Stimulated activated CD8-positive, alpha-beta memory T cell treated with anti-CD3 and anti-CD28 coated beads, Interleukin-15, amount 100 ng/mL, for 24 hours (primary cell): ENCODE measurements at places on chromosomes 4 and X.

DNA sequence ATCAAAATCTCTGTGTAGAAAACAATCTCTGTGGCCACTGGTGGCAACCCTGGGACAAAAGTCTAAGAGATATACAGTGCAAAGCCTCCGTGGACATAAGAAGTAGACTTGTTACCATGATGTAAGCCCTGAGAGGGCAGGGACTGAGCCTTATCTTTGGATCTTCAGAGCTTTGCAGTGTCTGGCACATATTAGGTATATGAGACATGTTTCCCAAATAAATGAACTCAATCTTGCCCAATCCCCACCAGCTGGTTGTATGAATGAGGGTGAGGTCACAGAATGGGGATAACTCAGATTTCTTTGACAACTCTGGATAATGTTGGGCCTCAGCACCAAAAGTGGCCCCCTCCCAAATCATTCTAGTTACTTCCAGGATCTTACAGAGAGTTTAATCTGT is 511.4 kb upstream of the DIPK2B start:
- DNase-seq = no peak

DNA sequence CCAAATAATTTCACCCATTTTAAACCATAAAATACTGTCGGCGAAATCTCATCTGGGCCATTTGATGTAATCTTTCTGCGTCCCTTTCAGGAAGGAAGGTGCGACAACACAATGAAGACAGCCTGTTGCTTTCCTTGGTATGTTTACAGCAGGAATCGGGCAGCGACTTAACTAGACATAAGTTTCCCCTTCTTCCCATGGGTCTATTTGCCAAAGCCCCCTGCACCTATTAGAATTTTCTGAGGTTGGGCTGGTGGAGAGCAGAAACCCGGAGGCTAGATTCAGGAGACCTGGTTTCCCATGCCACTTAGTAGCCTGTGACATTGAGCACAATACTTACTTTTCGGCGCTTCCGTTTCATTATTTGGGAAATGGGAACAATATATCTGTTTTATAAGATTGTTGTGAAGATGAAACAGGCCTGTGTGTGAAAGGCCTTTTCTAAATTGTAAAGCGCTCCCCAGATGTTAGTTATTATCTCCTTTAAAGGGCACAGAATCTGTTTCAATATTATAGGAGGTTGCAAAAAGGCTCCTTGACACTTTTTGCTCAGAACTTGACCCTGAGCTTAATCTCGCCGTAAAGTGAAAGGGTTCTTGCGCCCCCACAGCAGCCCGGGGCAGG is 552 bp upstream of the AFF1 start:
- DNase-seq = no peak

DNA sequence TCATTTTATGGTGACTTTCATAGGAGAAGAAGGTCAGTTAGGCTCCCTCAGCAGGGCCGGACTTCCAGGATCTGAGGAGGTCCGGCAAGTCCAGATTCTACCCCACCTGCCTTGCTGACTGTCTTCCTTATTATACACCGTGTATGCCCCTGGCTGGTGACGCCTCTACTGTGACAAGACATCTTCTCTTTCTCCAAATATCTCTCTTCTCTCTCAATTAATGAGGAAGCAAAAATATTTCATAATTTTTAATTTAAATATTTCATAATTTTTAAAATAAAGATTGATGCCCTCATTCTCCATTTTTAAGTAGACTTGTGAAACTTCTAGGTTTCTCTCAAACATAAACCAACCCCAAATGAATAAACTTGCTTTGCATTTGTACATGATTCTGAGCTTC is 202.5 kb downstream of the NSUN7 start:
- DNase-seq = no peak

- DNase-seq = no peak
Measured at GRCh38 chrX:16671005-16671404, 21.0 kb downstream of the S100G start.

- no peak for DNase-seq
Measured at GRCh38 chr4:93157986-93158385, 670.6 kb upstream of the ATOH1 start.

DNA sequence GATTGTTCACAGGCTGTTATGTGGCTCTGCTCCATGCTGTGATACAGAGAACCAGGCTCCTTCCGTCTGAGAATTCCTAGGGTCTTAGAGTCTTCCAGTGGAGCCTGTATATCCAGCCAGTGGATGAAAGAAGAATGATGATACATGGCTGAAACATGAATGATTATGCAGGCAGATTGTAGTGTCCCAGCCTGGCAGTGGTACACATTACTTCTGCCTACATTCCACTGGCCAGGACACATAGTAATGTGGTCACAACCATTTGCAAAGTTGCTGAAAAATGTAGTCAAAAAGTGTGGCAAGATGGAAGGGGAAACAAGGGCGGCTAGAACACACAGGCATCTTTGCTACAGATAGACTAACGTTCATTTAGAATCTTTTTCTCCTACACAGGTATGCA is 4.5 kb upstream of the GBA3 start:
- no peak for DNase-seq

- no peak for DNase-seq
Measured at GRCh38 chr4:113673450-113673849, 88.1 kb downstream of the CAMK2D start.

GRCh38 chr4:144202081-144202480 is 61.6 kb upstream of the GYPA start:
- DNase-seq = no peak

DNA sequence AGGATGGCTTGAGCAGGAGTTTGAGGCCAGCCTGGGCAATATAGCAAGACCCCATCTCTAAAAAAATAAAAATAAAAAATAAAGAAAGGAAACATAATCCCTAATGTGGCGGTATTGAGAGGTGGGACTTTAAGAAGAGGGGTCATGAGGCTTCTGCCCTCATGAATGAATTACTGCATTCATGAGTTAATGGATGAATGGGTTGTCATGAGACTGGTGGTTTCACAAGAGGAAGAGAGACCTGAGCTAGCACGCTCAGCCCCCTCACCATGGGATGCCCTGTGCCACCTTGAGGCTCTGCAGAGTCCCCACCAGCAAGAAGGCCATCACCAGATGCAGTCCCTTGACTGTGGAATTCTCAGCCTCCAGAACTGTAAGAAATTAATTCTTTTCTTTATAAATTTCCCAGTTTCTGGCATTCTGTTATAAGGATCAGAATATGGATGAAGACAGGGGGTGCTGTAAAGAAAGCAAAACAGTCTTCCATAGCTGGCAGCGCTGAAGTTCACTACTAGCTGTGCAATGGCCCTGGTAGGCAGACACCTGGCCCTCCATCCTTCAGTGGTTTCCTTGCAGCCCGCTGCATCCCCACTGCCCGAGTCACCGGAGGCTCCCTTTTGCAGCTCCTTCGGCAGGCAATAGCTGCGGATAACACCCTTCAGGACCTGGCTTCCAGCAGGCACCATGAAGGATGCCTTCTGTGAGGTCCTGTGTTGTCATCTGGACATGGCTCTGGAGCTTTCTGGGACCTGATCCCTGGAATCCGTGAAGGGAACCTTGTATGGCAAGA is 44.8 kb upstream of the NSG1 start:
- DNase-seq = no peak

DNA sequence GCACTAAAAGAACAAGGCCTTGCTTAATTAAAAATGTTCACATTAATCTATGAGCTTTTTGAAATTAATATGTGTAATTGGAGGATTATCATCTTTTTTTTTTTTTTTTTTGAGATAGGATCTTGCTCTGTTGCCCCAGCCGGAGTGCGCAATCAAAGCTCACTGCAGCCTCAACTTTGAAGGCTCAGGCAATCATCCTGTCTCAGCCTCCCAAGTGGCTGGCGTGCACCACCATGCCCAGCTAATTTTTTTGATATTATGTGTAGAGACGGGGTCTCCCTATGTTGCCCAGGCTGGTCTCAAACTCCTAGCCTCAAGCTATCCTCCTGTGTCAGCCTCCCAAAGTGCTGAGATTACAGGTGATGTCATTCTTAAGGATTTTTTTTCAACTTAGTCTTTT is 20.0 kb downstream of the PRPS1 start:
- no peak for DNase-seq

DNA sequence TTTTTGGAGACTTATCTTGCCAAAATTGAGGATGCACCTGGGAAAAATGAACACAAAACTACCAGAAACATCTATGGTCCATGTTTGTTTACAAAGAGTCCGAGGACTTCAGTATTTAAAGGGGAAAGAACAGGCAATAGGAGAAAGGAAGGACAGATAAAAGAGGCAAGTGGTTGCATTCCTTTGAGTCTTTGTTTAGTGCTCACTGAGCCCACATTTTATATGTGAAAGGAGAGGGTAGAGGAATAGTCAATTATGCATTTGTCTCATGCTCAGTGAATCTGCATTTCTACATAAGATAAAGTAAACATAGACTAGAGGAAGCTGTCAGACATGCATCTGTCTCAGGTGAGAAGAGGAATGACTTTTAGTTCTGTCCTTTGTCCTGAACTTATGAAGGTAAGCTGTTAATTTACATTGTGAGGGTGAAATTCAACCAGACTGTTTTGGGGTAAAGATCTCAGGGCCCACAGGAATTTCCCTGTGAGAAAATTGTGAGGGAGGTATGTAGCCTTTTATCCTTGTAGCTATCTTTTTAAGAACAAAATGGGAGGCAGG is 4.5 kb downstream of the DMP1 start:
- no peak for DNase-seq

DNA sequence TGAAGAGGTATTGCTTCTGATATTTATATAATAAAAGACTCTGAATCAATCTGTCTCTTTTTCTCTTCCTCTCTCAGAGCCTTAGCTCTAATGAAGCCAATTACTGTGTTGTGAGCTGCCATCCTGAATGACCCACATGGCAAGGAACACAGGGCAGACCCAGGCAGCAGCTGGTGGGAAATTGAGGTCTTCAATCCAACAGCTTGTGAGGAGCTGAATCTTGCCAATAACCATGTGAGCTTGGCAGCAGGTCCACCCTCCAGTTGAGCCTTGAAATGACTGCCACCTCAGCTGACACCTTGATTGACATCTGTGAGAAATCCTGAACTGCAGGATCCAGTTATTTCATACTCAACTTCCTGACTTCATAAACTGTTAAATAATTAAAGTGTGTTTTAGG is 149.4 kb downstream of the NDST4 start:
- DNase-seq = no peak

- DNase-seq = no peak
Measured at GRCh38 chr4:23235628-23236390, 543.1 kb downstream of the GBA3 start.

DNA sequence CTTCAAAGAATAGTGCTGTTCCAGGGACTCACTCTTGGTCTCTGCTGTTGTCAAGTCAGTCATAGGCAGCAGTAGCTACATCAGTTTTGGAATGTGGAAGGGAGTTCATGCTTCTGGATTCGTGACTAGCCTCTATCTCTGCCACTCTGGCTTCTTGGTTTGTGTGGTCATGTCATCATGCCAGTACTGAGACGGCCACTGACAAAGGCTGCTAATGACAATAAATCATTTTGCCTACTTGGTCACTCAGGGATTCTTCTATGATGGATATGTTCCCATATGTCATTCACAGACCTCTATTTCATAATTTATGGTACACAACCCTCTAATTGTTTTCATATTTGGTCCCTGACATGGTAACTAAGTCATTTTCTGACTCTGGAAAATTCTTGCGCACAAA is 450.8 kb upstream of the BOD1L1 start:
- no peak for DNase-seq

DNA sequence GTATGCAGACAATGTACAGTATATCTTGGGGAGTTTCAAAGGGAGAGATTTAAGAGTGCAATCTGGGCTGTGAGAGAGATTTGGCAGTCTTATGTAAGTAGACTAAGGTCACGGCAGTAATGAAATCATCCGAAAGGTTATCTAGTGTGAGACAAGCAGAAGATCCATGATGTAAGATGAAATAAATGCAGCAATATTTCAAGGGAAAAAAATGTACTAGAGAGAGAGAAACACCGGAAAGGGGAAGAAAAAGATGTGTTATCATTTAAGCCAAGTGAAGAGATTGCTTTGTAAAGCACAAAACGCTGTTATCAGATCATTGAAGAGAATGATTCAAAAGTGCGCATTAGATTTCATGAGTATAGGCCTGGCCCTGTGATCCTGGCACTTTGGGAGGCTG is 88.4 kb upstream of the GUCY1A1 start:
- no peak for DNase-seq
